ENCODE measurements at places on chromosomes 6 and 20.
A peak's percentile ranks its signal among the peaks of the same experiment; 100 is the strongest.

DNA sequence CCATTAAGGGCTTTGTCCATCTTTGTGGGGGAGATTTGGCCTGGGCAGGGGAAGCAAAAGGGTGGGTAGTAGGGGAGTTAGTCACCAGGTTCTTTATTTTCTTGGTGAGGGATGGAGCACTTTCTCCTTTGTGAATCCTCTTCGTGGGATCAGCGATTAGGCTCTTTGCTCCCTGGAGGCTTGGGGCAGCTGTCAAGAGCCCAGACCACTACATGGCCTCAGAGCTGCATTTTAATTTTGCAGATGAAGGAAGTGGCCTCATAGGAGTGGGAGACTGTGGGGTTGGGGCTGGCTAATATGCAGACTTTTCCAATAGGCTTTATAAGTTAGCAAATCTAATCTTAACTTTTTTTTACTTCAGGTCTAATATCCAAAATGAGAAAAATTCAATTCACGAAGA lies 168.1 kb upstream of the DEFB112 start:
- no peak for DNase-seq

- no peak for DNase-seq
These were observed 414 bp downstream of the SIM1 start for GRCh38 chr6:100464162-100464851.

GRCh38 chr6:107793191-107793590 lies 30.9 kb downstream of the SCML4 start:
- no peak for DNase-seq

GRCh38 chr20:61841966-61842365 lies 223.7 kb downstream of the TAF4 start:
- DNase-seq, result no peak

DNA sequence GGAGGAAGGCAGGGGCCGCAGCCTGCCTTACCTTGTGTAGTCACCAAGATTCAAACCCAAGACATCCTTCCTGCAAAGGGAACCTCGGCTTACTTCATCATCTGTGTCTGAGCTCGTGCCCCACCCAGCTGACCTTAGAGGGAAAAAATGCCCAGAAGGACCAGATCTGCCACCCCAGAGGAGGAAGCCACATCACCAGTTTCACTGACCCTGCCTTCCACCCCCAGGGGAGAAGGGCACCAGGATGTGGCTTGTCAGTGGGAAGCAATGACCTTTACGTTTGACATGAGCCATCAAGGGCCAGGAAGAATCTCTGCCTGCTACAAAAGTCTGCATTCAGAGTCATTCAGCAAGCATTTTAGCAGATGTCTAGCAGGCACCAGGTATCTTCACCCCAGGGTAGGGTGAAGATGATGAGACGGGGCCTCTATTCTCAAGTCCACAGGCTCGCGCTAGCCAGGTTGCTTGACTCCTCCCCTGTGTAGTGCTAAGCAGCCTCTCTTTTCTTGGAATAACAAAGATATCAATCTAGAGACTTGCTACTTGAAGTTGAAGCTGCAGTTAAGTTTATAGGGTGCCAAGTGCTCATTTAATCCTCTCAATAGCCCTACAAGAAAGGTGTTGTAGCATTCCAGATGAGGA lies 28.1 kb downstream of the HM13 start:
- DNase-seq, result no peak

GRCh38 chr6:132919045-132919860 lies 104.9 kb downstream of the RPS12 start:
- DNase-seq, result no peak

GRCh38 chr6:13561624-13562267 lies 12.7 kb upstream of the SIRT5 start:
- DNase-seq, result no peak

GRCh38 chr6:74585753-74586152 lies 620.1 kb downstream of the COL12A1 start:
- DNase-seq, result no peak

- DNase-seq, result no peak
These were observed 75.3 kb downstream of the ASXL1 start for GRCh38 chr20:32433311-32434021.

- no peak for DNase-seq
These were observed 606 bp downstream of the ID4 start for GRCh38 chr6:19837511-19838441.

DNA sequence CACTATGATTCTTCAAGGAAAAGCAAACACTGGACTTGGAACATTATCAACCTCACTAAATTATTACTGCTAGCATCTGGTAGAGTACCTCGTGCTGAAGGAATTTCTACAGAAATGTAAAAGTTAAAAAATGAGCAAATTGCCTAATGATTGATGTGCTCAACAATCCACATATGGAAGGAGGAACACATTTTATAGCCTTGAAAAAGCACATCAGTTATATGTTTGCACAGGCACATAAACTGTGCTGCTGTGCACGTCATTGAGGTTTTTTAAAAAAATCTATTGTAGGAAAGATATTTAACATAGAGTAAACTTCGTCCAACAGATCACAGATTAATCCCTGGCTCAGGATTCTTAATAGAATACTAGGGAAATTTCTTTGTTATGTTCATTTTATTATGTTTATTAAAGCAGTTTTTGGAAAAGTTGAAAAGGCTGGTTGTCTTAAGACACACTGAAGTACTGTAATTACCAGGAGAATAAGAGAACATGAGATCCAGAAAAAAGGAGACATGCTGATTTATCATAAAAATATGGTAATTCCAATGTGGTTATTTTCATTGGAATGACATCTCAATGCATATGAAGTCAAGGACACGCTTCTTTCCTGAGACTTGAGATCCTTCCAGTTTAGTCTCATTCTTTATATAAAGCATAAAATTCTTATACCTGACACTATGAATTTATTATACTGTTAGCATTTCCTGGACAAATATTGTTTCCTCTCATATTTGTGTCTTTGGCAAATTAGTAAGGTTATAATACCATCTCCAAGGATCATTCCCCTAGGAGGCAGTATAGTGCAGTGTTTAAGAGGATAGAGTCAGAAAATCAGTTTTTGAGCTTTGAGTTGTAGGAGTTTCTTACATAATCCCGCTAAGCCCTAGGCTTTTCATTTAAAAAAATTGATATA lies 511.1 kb downstream of the TENT5A start:
- no peak for DNase-seq

GRCh38 chr20:33789109-33789857 lies 21.9 kb upstream of the CHMP4B start:
- no peak for DNase-seq

GRCh38 chr20:61435184-61435822 lies 183.2 kb downstream of the CDH4 start:
- DNase-seq, result no peak

DNA sequence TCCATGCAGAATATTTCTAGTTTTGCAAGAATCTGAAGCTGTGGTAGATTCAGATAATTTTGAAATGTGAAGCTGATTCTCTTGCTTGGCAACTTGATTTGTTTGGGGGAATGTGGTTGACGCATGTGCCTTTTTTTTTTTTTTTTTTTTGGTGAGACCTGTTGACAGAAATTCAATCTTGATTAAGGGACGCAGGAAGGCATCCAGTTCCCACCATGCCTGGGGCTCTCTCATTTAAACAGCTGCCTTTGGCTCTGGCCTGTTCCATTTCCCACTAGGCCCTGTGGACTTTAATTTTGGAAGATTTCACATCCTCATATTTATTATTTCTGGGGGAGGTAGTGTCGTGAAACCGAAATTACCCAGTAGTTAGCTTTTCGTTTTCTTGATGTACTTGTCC lies 8.6 kb downstream of the TPX2 start:
- no peak for DNase-seq

DNA sequence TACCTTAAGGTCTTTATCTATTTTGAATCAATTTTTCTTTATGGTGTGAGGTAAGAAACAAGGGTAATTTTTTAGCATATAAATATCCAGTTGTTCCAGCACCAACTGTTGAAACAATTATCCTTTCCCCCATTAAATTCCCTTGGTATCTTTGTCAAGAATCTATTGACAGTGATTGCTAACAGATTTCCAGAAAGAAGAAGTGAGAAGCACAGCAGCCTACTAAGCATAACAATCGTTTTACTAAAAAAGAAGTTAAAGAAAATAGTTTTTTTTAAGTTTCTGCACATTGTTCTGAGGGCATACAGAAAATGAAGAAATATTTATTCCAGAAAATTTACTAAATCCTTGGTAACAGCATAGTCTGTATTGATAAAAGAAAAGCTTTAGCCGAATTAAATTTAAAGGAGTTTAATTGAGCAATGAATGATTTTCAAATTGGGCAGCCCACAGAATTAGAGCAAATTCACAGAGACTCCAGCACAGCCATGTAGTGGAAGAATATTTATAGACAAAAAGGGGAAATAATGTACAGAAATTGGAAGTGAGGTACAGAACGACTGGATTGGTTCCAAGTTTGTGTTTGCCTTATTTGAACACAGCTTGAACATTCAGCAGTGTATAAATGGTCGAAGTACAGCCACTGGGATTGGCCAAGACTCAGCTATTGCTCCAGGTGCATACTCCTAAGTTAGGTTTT lies 97.9 kb upstream of the UST start:
- DNase-seq, result no peak

- peak; percentile 46 for DNase-seq
These were observed at the start of gene ZSCAN16 for GRCh38 chr6:28124350-28124970. ZSCAN16 (plus strand) TSS chr6:28124609; CDS start chr6:28125444, 835 bp downstream.

- no peak for DNase-seq
These were observed 17.7 kb upstream of the THBS2 start for GRCh38 chr6:169271158-169271876.

- DNase-seq, result peak; percentile 29
These were observed 1.0 kb downstream of the TSHZ2 start for GRCh38 chr20:52972965-52973819.

DNA sequence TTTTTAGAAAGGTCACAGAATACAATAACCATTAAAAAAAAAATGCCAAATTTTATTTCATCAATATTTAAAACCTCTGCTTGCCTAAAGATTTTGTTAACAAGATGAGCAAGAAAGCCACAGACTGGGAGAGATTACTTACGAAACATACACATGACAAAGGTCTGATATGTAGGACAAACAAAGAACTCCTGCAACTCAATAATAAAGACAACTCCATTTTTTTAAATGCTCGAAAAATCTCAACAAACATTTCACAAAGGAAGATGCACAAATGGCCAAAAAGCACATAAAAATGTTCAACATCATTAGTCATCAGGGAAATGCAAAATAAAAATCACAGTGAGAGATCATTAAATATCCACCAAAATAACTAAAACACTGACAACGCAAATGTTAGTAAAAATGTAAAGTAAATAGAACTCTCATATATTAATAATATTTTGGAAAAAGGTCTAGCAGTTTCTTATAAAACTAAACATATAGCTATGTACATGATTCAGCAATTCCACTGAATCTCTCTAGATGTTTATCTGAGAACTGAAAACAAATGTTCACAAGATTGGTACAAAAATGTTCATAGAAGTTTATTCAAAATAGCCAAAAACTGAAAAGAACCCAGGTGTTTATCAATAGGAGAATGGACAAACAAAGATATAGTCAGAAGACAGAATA lies 10.3 kb downstream of the STK38 start:
- no peak for DNase-seq

GRCh38 chr6:37491171-37491829 lies 8.4 kb downstream of the CCDC167 start:
- DNase-seq, result no peak

- DNase-seq, result no peak
These were observed 19.0 kb upstream of the MAP3K7 start for GRCh38 chr6:90605749-90606340.

DNA sequence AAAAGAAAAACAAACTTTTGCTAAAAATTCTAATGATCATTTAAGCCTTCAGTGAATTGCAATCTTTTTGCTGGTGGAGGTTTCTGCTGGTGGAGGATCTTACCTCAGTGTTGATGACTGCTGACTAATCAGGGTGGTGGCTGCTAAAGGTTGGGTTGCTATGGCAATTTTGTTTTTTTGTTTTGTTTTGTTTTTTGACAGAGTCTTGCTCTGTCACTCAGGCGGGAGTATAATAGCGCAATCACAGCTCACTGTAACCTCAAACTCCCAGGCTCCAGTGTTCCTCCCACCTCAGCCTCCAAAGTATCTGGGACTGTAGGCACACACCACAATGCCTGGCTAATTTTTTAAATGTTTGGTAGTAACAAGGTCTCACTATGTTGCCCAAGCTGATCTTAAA lies 94.7 kb downstream of the ANKRD6 start:
- DNase-seq, result no peak

GRCh38 chr20:47172579-47172978 lies 183.9 kb downstream of the ZMYND8 start:
- DNase-seq, result no peak

DNA sequence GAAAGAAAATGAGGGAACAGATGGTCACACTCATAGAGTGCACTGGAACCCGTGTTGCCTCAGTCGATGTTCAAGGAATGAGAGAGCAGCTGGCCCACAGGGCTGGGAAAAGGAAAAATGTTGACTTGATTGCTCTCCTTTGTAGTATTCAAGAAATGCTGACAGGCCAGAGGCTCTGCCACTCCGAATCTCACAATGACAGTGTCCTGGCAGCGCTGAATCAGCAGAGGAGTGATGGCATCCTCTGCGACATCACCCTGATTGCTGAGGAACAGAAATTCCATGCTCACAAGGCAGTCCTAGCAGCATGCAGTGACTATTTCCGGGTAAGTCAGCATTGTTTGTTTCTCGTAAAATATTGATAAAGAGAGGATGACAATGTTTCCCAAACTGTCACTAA lies 51.3 kb downstream of the KLHL32 start:
- DNase-seq, result no peak

DNA sequence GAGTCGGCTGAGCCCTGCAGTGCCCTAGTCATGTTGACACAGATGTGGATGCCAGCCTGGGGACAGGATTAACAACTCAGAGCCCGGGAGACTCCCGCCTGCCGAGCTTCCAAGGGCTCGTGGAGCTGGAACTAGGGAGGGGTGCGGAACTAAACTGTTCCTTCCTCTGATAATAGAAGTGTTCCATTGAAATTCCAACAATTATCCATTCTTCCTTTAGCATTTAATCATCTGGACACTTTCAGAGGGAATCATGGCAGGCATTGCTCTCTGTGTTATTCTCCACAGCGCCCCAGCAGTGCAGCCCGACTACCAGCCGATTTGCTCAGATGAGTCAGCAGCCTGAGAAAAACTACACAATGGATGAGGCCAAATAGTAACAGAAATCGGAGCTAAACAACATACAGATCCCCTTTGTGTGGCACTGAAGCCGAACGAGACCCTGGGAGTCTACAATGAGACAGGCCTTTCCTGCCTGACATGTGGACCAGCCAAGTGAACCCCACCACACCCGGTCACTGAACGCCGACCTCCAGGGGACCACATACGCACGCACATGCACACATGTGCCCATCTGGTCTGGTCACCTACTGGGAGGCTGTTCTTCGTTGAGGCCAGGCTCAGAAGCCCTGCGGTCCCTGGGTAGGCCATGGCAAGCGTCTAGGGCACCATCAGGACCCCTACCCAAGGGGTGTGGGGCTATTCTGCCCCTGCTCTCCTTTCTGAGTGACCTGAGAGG lies 238.4 kb upstream of the AFDN start:
- DNase-seq, result no peak

- DNase-seq, result no peak
These were observed 387.8 kb downstream of the BMP2 start for GRCh38 chr20:7155282-7155681.

GRCh38 chr6:153780011-153780410 lies 259.0 kb upstream of the OPRM1 start:
- DNase-seq, result no peak

GRCh38 chr6:148265054-148265453 lies 77.6 kb upstream of the SASH1 start:
- no peak for DNase-seq

- DNase-seq, result no peak
These were observed 92.9 kb upstream of the BHLHE23 start for GRCh38 chr20:63099456-63100173.

GRCh38 chr6:7239590-7239948 lies 73.4 kb downstream of the SSR1 start:
- no peak for DNase-seq
